ENCODE measurements at places on chromosomes 13 and 19.

GRCh38 chr13:95368998-95369397 is 67.7 kb upstream of the ABCC4 start:
- no peaks in the 10 kb centered on the region for H3K4me1 ChIP-seq
- no peak overlapping the region for H3K4me3 ChIP-seq
- H3K36me3 ChIP-seq: no peaks in the 10 kb centered on the region
- H3K27me3 ChIP-seq: no peaks in the 10 kb centered on the region

DNA sequence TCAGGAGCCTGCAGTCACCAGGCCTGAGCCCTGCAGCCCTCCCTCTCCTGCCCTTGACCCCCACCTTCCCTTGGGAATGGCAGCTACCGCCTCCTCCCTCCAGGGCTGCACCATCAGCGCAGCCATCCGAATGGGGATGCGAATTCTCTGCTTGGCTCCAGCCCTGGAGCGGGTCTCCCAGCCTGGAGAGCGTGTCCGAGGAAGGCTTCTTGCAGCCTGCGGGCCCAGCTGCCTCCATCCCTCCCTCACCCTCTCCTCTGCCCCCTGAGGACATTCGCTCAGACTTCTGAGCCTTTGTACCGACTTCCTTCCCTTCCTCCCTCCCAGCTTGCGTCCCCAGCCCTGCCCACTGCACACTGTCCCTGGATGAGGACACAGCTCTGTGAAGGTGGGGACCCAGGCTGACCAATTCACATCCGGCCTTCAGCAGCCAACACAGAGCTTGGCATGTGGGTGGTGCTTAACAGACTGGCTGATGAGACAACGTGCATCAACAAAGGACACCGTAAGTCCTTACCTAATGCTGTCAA is 6.0 kb upstream of the NKPD1 start:
- H3K27me3 ChIP-seq: no peaks in the 10 kb centered on the region
- no peak overlapping the region for H3K4me3 ChIP-seq
- DNase-seq: no peak
- no peak overlapping the region for H3K27ac ChIP-seq

DNA sequence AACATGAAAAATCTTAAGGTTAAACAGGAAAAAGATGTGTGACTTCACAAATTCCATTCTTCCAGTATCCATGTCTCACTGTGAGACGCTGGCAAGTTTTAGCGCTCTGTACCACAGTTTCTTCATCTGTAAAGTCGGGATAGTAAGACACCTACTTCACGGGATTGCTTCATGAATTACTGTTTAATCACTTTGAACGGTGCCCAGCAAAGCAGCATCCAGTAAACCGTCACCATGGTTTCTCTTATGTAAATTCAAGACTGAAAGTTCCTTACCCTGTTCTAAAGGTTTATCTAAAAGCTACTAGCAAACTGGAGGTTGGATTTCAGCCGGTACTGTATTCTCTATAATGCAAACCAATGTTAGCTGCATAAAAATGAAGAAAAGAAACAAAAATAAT is 53.5 kb downstream of the KATNAL1 start:
- DNase-seq: no peak
- H3K27ac ChIP-seq: no peak overlapping the region
- no peaks in the 10 kb centered on the region for H3K4me1 ChIP-seq
- no peak overlapping the region for H3K4me3 ChIP-seq
- no peaks in the 10 kb centered on the region for H3K27me3 ChIP-seq
- H3K36me3 ChIP-seq: no peaks in the 10 kb centered on the region

DNA sequence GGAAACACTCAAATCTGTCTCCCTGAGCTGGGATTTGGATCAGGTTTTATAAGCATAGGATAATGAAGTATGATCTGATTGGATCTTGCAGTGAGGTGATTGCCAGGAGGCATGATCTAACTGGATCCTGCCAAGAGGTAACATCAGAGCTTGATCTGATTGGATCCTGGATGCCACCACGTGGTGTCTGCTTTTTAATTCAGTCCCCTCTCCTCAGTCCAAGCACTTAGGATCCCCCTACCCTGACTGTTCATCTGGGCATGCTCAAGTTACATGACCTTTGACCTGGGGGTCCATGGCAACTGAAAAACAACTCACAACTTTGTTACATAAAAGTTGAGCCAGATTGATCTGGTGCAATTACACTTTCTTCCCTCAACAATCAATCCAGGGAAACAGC is 47.5 kb upstream of the LSM14A start:
- no peak overlapping the region for H3K4me3 ChIP-seq
- H3K27me3 ChIP-seq: no peaks in the 10 kb centered on the region
- no peaks in the 10 kb centered on the region for H3K36me3 ChIP-seq
- no peaks in the 10 kb centered on the region for H3K4me1 ChIP-seq
- H3K27ac ChIP-seq: no peak overlapping the region
- DNase-seq: no peak

GRCh38 chr13:53200498-53201453 is 172.2 kb downstream of the OLFM4 start:
- peak overlapping the region; percentile 41 for H3K4me3 ChIP-seq
- no peaks in the 10 kb centered on the region for H3K4me1 ChIP-seq
- H3K27ac ChIP-seq: no peak overlapping the region
- H3K27me3 ChIP-seq: no peaks in the 10 kb centered on the region
- DNase-seq: peak; percentile 84

GRCh38 chr13:112812306-112813055 is 122.6 kb downstream of the ATP11A start:
- peak overlapping the region; percentile 36 for H3K27ac ChIP-seq
- no peaks in the 10 kb centered on the region for H3K27me3 ChIP-seq
- no peak overlapping the region for H3K4me3 ChIP-seq
- peaks cover 5% of the 10 kb centered on the region for H3K4me1 ChIP-seq
- peak; percentile 88 for DNase-seq

DNA sequence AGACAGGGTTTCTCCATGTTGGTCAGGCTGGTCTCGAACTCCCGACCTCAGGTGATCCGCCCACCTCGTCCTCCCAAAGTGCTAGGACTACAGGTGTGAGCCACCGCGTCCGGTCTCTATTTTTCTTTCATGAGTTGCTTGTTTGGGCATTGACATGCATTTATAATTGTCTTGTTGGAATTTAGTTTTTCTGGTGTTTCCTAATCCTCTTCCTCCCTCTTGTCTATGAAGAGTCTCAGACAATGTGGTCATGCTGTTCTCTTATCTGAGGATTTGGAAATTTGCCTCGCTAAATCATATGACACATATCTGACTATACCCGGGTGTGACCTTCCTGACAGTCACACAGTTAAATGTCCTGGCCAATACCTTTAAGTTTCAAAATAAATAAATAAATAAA is 7.4 kb upstream of the CEACAM18 start:
- H3K27ac ChIP-seq: no peak overlapping the region
- no peaks in the 10 kb centered on the region for H3K27me3 ChIP-seq
- H3K4me3 ChIP-seq: no peak overlapping the region
- no peaks in the 10 kb centered on the region for H3K4me1 ChIP-seq
- DNase-seq: no peak

DNA sequence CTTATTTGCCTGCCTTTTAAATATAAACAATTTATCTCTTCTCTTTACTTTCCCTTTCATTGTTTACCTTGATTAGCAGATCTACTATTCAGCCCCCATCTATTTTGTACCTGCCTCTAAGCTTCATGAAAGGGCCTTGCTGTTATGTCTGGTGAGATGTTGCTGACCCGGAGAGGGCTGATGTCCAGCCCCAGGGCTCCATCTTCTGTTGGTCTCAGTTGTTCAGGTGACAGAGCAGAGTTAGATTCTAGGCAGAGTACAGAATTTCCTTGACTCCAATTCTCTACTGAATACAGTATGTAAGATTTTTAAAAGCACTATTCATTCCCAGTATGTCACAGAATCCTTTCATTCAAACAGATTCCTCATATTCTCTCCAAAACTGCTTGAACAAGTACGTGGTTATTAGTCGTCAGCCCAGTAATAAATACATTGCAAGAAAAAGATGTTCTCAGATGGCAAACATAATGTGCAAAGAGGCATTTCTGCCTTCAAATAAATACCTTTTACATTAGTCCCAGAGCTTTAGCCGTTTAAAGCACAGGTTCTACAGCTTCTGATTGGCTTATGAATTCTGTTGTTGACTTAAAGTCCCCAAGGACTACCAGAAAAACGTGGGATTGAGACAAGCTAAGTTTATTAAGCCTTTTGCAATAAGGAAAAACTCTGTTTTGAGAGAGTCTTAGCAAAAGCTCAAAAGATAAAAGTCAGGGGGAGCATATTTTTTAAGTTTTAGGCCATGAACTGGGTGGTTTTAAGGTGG is 159.1 kb downstream of the GPC5 start:
- H3K36me3 ChIP-seq: no peaks in the 10 kb centered on the region
- H3K27ac ChIP-seq: no peak overlapping the region
- H3K4me1 ChIP-seq: no peaks in the 10 kb centered on the region

- no peaks in the 10 kb centered on the region for H3K4me1 ChIP-seq
- no peak overlapping the region for H3K27ac ChIP-seq
- no peak for DNase-seq
- H3K27me3 ChIP-seq: no peaks in the 10 kb centered on the region
- H3K36me3 ChIP-seq: no peaks in the 10 kb centered on the region
- H3K4me3 ChIP-seq: no peak overlapping the region
Observed at GRCh38 chr13:73079359-73079758, 20.6 kb downstream of the KLF5 start.

DNA sequence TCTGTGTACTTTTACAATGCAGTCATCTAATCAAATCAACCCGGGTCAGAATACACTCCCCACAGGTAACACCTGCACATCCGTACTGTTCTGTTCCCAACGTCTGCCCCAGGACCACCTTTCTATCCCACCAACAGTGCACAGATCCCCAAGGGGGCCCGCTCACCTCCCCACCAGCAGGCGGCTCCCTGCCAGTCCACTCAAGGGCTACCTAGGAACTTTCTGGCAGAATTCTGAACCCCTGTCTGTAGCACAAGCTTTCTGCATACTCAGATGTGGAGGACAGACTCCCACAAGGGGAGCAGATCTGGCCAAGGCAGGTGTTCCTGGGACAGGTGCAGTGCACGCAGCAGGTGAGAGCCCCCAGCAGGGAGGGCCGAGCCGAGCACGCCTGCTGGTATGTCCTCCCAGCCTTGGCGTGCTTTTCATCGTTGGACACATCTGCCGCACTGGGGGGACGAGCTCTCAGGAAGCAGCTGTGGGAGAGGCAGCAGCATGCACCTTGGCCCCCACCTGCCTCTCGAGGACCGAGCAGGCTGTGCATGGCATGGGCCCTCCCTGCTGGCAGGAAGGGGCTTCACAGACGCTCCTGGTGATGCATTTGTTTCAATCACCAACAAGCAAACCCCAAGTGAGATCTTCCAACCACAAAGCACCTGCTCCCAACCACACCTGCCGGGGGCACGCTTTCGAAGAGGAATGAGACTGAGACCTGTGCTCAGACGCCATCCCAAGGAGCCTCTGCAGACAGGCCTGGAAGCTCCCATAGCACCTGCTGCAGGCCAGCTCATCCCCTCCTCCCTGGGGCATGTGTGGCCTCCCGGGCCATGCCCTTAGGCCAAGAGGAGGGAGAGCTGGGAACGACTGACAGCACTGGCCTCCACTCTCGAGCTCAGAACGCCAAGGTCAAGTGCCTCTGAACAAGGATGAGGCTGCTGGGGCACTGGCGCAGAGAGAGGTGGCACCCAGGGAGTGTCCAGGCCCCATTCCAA is 35.9 kb downstream of the RAB20 start:
- no peaks in the 10 kb centered on the region for H3K27me3 ChIP-seq
- no peak overlapping the region for H3K27ac ChIP-seq
- peaks cover 51% of the 10 kb centered on the region for H3K4me1 ChIP-seq
- DNase-seq: peak; percentile 87

- H3K27me3 ChIP-seq: no peaks in the 10 kb centered on the region
- no peak overlapping the region for H3K4me3 ChIP-seq
- peaks cover 15% of the 10 kb centered on the region for H3K4me1 ChIP-seq
- H3K27ac ChIP-seq: no peak overlapping the region
Observed at GRCh38 chr19:46731007-46731501, 14.1 kb upstream of the PRKD2 start.

DNA sequence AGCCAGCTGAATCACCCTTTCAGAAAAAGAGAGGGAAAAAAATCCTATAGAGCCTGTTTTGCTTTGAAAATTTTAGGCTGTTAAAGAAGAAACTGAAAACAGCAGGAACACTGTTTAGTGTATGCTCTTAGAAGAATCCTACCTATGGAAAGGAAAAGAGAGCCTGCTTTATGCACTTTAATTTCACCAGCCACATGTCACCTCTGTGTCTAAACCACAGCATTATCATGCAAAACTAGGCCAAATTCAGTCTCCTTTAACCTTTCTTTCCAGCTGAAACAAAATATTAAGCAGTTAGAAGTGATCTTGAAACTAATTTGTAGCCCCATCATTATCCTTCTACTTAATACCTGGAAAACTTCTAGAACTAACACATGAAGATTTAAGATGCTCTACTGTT is 97.2 kb upstream of the MAB21L1 start:
- H3K27me3 ChIP-seq: no peaks in the 10 kb centered on the region
- no peaks in the 10 kb centered on the region for H3K4me1 ChIP-seq
- H3K27ac ChIP-seq: no peak overlapping the region
- DNase-seq: no peak
- no peak overlapping the region for H3K4me3 ChIP-seq

- no peak overlapping the region for H3K27ac ChIP-seq
- no peaks in the 10 kb centered on the region for H3K36me3 ChIP-seq
- peaks cover 24% of the 10 kb centered on the region for H3K4me1 ChIP-seq
- peak overlapping the region; percentile 26 for H3K4me3 ChIP-seq
- DNase-seq: no peak
Observed at GRCh38 chr19:1469255-1470054, 9.6 kb downstream of the C19orf25 start.

GRCh38 chr13:49791315-49791710 is 1.2 kb downstream of the KPNA3 start:
- peaks cover 8% of the 10 kb centered on the region for H3K4me1 ChIP-seq
- H3K4me3 ChIP-seq: peak overlapping the region; percentile 91
- DNase-seq: peak; percentile 42
- H3K27ac ChIP-seq: peak overlapping the region; percentile 73

GRCh38 chr19:42629191-42629590 is 34.5 kb upstream of the CEACAM8 start:
- H3K4me3 ChIP-seq: no peak overlapping the region

GRCh38 chr13:59885076-59885475 is 278.7 kb downstream of the DIAPH3 start:
- no peak overlapping the region for H3K27ac ChIP-seq
- no peak for DNase-seq
- no peaks in the 10 kb centered on the region for H3K4me1 ChIP-seq
- no peak overlapping the region for H3K4me3 ChIP-seq
- H3K27me3 ChIP-seq: no peaks in the 10 kb centered on the region

DNA sequence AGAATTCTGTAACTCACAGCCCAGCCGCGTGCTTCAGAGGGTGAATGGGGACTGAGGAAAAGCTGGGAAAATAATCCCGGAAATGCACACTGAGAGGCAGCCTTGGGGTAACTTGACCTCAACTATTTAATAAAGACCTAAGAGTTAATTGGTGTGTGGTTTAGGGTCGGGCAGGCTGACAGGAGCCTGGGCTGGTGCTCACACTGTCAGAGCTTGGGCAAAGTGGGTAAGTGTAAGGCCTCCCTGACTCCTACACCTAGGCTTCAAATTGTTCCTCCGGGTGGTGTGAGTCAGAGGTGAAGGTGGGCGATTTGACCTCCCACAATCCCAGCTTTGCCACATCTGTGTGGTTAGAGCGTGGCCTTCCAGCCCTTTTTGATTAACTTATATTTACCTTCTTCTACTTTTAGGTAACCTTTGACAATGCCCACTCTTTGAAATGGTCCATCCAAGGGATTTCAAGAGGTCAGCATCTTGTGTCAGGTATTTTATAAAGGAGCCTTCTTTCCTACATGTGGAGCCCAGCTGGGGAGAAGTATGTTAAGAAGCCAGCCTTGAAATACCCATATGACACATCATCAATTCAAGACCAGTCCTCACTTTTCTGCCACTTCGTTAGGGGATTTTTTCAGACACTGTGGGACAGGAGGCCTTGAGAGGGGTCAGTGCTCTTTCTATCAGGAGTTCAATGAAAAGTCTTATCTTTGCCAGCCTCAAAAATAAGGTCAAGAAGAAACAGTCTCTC is 114.2 kb downstream of the NUFIP1 start:
- H3K36me3 ChIP-seq: no peaks in the 10 kb centered on the region
- no peak for DNase-seq
- H3K4me3 ChIP-seq: no peak overlapping the region

All from testis (tissue), 5 donors.